Gastroesophageal sphincter (tissue), 4 donors: ENCODE measurements at places on chromosomes 5 and 9. TPM values are rescaled to one million over a fixed set of nuclear protein-coding genes. Genes with fewer than 3 reads are reported as not detected.

DNA sequence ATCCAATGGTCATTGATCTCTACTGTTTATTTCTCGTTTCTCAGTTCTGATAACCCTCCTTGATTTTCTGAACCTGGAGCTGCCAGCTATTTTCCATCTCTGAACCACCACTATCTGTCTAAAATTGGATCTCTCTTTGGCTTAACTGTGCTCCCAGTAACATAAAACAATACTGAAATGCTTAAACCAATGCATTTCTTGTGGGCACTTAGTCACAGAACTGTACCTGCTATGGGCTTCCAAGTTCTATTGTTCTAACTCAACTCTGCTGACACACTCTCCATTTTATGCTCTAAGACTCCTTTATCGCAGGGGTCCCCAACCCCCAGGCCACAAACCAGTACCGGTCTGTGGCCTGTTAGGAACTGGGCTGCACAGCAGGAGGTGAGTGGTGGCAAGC lies 120.6 kb downstream of the LHFPL2 start:
- ATAC-seq = no peak

- ATAC-seq = no peak
These were observed 13.3 kb downstream of the PHF2 start for GRCh38 chr9:93589688-93590087.

- peak; percentile 85 for ATAC-seq
These were observed 126.8 kb upstream of the STC2 start for GRCh38 chr5:173454736-173455598.

DNA sequence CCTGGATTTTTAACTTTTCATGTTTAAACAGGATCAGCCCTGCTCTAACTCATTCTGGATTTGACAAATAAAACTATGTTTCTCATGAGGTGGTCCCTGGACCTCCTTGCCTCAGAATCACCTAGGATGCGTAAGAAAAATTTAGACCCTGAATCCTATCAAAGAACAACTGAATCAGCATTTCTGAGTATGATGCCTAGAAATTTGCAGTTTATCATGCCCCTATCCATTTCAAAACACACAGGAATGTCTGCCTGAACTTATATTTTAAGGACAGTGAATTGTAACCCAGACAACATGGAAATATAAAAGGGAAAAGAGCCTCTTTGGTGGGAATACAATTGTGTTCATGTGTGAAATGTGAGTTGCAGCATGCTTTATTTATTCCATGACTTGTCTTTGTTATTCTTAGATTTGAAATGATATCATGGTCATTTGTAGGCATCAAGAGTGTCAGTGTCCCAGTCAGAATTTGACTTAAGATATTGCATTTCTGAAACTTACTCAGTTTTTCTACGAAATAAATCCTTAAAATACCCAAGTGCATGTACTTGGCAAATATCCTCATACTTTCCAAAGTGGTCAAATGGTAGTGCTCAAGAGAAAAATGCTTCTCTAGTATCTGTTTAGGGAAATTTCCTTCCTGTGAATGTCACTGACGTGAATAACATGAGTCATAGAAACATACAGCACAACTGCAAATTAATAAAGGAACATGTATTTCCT lies 144.3 kb downstream of the GIN1 start:
- ATAC-seq = no peak

- no peak for ATAC-seq
These were observed 66.3 kb downstream of the ERBIN start for GRCh38 chr5:65992630-65993029.

DNA sequence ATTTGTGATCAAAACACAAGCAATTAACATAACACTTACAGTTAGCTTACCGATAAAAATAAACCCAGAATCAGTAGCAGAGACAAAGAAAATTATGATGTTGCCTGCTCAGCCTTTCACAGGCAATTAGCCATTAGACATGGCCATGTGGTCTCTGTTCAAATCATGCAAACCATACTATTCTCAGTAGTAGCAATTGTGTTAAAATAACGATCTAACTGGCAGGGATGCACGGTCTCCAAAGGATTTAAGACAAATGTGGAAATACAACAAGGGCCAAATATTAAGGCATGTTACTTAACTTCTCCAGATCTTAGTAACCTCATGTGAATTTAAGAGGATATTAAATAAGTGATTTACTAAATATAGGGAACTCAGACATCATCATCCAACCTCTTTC lies 59.5 kb downstream of the PTBP3 start:
- ATAC-seq = no peak

GRCh38 chr9:545480-545879 lies 296.0 kb upstream of the DMRT1 start:
- ATAC-seq = peak; percentile 85

DNA sequence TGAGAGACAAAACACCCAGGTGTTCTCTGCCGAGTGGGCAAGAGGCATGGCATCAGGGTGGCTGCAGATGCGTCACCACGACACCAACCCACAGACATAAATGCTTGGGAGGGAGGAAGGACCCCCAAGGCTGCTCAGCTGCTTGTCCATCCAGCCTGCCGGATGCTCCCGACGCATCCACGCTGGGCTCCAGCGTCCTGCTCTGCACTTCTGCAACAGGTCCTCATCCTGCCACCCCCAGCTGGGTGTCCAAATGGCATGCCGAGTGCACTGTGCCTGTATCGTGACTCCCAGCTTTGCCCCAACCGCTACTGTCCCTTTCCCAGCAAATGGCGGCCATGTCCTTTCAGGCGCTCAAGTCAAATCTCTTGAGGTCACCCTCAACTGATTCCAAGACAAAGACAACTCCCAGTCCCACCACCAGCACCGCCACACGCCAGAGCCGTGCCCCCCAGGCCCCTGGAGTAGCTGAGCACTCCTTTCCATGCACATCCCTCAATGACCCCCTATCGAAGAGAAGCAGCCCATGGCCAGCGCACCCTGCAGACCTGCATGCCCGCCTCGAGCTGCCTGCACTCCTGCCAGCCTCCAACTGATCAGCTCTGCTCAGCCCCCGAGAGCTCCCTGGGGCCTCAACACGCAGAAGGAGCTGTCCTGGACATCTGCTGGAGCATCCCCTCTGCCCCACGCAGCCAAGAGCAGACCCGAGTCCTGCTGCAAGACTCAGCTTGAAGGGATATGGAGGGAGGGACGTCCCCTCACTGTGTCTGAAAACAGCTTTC lies 116.7 kb downstream of the ROR2 start:
- ATAC-seq = no peak

DNA sequence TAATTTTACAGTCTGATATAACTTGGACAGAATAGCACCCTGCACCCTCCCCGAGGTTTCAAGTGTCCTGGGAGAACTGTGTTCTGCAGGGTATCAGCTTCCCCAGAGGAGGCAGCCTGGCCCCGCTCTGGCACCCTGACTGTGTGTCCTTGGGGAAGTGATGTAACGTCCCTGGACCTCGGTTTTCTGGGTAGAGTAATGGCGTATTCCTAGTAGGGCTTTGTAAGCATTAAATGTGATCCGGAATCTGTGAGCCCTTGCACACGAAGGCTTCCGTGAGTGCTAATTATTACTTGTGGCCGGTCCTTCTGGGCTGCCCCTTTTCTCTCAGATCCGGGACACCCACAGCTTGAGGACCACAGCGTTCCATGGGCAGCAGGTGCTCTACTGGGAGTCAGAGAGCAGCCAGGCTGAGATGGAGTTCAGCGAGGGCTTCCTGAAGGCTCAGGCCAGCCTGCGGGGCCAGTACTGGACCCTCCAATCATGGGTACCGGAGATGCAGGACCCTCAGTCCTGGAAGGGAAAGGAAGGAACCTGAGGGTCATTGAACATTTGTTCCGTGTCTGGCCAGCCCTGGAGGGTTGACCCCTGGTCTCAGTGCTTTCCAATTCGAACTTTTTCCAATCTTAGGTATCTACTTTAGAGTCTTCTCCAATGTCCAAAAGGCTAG lies 1.0 kb upstream of the CACFD1 start:
- no peak for ATAC-seq

- ATAC-seq = no peak
These were observed 13.5 kb downstream of the CREBRF start for GRCh38 chr5:173069671-173070070.

- no peak for ATAC-seq
These were observed 367.6 kb downstream of the GLIS3 start for GRCh38 chr9:3931996-3932906.

- no peak for ATAC-seq
These were observed 10.3 kb upstream of the CARD19 start for GRCh38 chr9:93085676-93086075.

DNA sequence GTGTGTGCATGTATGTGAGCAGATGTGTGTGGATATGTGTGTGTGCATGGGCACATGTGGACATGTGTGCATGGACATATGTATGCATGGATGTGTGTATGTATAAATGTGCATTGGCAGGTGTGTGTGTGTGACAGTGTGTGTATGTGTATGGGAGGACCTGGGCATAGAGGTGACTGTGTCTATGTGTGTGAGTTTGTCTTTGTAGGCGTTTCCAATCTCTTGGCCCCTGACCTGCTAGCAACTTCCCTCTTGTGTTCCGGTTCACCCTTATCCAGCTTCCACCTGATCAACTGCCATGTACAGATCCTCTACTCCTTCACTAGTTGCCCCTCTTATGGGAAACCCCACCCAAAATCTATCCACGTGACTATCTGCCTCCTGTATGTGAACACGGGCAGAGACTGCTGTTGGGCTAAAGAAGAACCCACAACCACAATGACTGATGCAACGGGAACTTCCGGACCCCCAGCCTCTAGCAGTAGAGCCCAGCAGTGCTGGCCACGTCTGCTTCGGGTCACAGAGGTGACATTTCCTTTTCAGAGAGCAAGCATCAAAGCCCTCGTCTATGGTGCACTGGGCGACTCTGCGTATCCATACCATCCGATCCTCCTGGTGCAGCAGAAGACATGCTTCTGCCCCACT lies 24.9 kb upstream of the GADD45G start:
- no peak for ATAC-seq

DNA sequence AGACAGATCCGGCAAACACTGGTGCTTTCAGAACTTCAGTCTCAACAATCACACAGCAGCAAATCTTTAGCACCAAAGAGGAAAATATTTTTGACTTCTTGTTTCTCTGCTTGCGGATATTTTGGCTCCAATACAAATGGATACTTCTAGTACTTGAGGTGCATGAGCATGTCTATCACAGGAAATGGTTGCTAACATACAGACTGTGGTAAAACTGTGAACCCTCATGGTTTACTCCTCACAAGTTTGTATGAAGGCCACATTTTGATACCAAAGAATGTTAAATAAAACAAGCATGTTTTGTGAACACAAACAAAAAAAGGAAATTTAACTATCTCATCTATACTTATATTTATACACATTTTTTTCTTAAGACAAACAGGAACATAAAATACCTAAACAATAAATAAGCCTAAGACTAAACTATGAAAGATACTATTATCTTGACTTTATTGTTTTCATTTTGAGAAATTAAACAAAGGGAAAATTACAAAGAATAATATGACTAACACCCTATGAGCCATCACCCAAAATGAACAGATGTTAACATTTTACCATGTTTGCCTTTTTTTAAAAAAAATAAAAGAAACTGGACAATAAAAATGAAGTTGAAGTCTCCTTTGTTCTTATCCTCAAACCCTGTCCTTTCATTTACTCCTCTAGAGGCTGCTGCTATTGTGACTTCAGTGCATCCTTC lies 135.0 kb upstream of the LHFPL2 start:
- no peak for ATAC-seq

GRCh38 chr5:132896685-132897084 lies 23.2 kb downstream of the LEAP2 start:
- ATAC-seq = no peak

GRCh38 chr9:38035873-38036272 lies 33.2 kb downstream of the SHB start:
- ATAC-seq = no peak

GRCh38 chr5:53331463-53331862 lies 149.0 kb upstream of the FST start:
- ATAC-seq = no peak

GRCh38 chr5:99089822-99090549 lies 161.2 kb upstream of the CHD1 start:
- no peak for ATAC-seq

DNA sequence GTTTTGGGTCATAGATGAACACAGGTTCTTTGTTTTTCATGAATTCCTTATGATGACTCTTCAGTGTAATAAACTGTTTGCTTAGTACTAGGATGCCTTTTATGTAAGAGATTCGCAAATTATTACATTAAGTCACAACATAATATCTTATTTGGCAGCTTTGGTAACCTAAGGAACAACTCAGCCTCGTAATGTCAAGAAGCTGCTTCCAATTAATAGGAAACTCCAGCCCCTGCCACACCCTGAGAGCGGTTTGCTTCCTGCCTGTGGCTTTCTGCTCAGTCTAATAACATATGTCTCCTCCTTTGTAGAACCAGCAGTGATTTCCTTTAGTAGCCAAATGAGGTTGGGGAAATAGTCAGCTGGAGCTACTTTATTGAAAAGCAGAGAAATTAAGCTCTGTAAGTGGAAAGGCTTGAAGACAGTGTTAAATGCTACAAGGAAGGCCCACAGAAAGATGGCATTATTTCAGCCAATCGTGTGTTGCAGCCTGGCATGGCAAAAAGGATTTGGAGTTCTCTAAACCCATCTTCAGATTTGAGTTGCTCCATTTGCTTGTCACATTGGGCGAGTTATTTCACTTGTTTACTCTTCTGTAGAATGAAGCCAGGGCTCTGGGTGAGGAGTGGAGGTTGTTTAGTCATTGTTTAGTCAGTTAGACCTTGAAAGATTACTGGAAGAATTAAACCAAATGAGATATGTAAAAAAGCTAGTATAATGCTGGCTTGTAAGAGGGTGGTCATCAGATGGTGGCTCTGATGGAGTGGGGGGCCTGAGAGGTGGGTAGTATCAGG lies 54.1 kb downstream of the MTAP start:
- no peak for ATAC-seq

DNA sequence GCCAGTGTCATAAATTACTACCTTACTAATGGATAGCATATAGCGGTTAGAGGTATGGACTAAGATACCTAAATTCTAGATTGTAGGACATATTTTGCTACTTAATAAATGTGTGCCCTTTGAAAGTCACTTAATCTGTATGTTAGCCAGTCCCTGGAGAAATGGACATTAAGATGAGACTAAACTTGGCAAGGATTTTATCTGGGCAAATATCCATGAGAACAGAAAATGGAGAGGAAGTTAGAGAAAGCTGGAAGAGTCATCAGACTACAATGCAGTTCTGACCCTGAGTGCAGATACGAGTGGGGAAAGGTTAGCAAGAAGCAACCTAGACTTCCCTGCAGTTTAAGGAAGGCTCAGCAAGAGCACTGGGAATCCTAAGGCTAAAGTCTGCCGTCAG lies 33.0 kb downstream of the TBCA start:
- ATAC-seq = no peak

DNA sequence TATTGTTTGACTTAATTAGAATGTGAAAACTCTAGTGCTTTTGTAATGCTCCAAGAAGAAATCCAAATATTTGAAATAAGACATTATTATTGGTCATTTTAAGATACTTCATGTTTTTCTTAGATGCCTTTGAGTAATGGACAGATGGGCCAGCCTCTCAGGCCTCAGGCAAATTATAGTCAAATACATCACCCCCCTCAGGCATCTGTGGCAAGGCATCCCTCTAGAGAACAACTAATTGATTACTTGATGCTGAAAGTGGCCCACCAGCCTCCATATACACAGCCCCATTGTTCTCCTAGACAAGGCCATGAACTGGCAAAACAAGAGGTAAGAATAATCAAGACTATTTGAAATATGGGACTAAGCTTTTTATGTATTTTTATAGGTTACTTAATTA lies 69.2 kb upstream of the SREK1 start:
- ATAC-seq = no peak

- no peak for ATAC-seq
These were observed 58.7 kb upstream of the ERBIN start for GRCh38 chr5:65867542-65868195.

LRRTM2 gene
- total RNA-seq = 0.46 TPM

MAP1B gene
- 1,344 TPM for total RNA-seq

C5orf58 gene
- not detected for total RNA-seq

DMAC1 gene
- total RNA-seq = 12.9 TPM

LTC4S gene
- total RNA-seq = not detected

C9orf153 gene
- 0.47 TPM for total RNA-seq

CHSY3 gene
- 0.78 TPM for total RNA-seq
